AG10803 (cell line): ENCODE measurements at places on chromosomes 12 and 14.
A peak's percentile ranks its signal among the peaks of the same experiment; 100 is the strongest.

GRCh38 chr12:50186681-50187080 is 19.5 kb upstream of the CERS5 start:
- peak; percentile 90 for DNase-seq

DNA sequence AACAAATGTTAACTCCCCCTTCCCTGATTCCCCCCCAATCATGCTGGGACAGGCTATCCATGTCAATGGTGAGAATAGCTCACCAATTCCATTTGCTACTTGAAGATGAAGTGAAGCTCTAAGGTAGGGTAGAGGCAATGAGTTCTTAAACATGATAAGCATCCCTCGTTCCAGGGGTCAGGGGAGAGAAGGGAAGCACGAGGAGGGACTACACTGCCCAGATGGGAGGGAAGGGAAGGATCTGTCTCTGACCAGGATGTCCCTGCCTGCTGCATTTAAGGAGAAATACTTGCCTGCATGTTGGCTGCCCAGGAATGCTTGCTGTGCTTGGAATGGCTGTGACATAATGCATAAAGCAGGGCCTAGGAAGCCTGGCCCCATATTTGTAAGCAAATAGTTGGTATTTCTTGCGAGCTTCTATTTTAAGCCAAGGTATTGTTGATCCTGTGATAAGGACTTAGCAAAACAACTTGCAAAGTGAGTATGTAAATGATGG is 155.1 kb downstream of the CEP83 start:
- peak; percentile 81 for DNase-seq

- no peak for DNase-seq
Observed at GRCh38 chr12:57764662-57765002, 2.2 kb downstream of the CYP27B1 start.

DNA sequence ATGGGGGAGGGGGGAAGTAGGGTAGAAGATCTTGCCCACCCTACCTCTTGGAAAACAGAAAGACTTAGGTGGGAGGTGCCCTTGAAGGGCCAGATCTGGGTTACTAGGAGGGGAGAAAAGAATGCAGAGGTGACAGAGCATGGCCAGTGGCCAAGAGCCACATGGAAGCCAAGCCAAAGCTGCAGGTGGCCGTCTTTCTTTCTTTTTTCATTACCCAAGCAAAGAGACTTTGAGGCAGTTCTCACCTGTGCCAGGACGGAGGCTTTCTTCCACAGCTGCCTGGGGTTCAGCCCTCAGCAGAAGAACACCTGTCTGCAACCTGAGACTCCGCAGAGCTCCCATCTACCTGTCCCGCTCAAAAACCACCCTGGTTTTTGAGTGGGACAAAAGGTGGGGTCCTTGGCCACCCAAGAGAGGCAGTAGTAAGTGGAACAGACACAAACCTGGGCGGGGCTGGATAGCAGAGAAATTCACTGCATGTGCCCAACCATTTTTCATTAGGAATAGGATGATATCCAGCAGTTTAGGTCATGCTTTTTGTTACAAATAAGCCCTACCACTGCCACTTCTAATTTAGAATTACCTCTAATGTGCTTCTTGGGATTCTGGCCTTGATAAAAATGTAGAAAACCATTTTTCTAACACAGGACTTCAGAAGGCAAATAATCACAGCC is 116.5 kb downstream of the DYRK2 start:
- DNase-seq = no peak

DNA sequence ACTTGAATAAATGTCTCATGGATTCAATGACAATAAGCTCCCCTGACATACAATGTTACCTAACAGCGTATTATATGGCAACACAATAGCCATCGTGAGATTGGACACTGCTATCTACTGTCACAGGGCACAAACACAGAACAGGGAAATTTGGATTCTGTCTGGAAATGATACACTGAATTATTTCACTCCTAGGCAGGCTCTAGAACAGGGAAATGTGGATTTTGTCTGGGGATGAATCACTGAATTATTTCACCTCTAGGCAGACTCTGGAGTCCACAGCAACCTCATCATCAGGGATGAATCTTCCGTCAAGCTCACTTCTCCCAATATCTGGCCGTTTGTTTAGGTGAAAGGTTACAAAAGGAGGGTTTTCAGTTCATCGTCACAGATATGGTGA is 288.8 kb downstream of the TMEM132D start:
- DNase-seq = no peak
